Panc1 (cell line): ENCODE measurements at places on chromosomes 5 and 9.

DNA sequence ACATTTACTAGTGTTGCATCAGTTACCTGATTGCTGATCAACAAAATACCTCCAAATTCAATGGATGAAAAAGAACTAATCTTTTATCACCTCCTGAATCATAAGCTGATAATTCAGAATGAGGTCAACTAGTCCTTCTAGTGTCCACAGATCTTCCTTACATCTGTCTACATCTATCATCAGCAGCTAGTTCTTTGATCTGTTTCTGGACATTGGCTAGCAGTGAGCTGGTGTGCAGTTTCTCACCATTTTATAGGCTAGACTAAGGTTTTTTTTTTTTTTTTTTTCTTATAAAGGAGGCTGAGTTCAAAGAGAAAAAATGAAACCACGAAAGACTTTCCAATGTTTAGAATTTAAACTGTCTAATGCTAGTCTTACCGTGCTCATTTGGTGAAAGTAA lies 534.3 kb upstream of the ST8SIA4 start:
- H3K27me3 ChIP-seq: no peaks in the 10 kb centered on the region
- no peaks in the 10 kb centered on the region for H3K4me1 ChIP-seq
- H3K4me3 ChIP-seq: no peak overlapping the region
- DNase-seq: no peak

DNA sequence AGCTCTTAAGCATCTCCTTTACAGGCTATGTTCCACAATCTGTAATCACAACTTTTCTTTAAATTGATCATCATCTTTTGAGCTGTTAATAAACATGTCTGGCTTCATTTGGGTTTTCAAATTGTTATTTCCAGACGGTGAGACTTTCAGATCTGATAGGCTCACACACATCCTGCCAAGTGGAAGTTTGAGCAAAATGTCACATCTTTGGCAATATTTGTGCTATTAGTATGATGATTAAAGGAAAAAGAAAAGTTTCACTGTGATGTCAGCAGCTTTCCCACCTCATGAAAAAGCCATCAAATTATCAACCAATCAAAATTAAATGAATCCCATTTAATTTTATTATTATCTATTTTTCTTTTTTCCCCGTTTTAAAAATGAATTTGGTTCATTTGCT lies 29.8 kb downstream of the SLC1A1 start:
- no peaks in the 10 kb centered on the region for H3K4me1 ChIP-seq
- no peak for DNase-seq
- H3K27ac ChIP-seq: no peak overlapping the region
- H3K4me3 ChIP-seq: no peak overlapping the region
- no peaks in the 10 kb centered on the region for H3K27me3 ChIP-seq
- no peaks in the 10 kb centered on the region for H3K36me3 ChIP-seq

- peak; percentile 15 for DNase-seq
- H3K4me1 ChIP-seq: no peaks in the 10 kb centered on the region
- no peaks in the 10 kb centered on the region for H3K36me3 ChIP-seq
Measured at GRCh38 chr5:32916648-32917047, 205.5 kb downstream of the NPR3 start.

DNA sequence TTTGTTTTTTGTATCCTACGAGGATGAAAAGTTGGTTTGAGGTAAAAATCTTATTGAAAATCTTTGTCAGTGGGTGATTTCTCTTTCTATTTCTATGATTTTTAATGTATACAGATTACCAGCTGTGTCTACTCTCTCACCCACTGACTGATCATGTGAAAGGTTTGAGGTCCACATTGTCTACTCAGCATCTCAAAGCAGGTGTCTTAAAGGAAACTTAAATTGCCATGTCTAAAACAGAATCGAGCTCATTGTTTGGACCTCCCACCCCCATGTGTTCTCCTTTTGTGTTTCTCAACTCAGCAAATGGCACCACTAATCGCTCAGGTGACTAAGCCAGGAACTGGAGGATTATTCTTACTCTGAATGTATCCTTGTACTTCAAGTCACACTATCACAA lies 121.5 kb downstream of the YTHDC2 start:
- no peak overlapping the region for H3K4me3 ChIP-seq
- H3K36me3 ChIP-seq: no peaks in the 10 kb centered on the region
- no peaks in the 10 kb centered on the region; the same call in 1 of the 2 replicates for H3K27me3 ChIP-seq
- H3K27ac ChIP-seq: no peak overlapping the region
